ENCODE measurements at places on chromosomes 3 and 15.

GRCh38 chr15:60476713-60477112 is 2.2 kb downstream of the ICE2 start:
- no peak for DNase-seq

DNA sequence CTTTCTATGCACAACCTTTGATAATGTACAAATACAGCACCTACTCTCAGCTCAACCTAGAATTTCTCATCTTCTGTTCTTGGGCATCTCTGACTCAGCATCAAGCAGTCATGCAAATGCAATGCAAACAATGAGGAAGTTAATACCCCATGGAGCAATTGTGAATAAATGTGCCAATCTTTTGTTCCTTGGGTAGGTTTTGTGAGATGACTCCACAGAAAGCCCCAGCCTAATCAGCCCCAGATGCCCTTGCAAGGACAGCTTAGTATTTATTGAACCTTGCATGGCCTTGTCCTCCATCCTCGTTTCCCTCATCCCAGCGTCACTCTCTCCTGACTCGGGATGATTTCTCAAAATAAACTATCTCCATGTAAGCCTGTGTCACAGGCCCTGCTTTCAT is 494.7 kb upstream of the NECTIN3 start:
- DNase-seq, result no peak

- DNase-seq, result no peak
Observed at GRCh38 chr3:30522476-30522875, 83.9 kb upstream of the TGFBR2 start.

GRCh38 chr3:140386357-140387100 is 291.3 kb upstream of the TRIM42 start:
- no peak for DNase-seq

DNA sequence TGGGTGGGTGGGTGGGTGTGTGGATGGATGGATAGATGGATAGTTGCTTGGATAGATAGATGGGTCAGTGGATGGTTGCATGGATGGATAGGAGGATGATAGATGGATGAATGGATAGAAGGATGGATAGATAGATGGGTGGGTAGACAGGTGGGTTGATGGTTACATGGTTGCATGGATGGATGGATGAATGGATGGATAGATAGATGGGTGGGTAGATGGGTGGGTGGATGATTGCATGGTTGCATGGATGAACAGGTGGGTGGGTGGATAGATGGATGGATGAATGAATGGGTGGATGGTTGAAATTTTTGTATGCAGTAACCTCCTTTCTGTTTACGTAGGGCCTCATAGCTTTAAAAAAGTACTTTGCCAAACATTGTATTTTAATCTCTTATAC is 79.5 kb downstream of the LRRK1 start:
- no peak for DNase-seq

DNA sequence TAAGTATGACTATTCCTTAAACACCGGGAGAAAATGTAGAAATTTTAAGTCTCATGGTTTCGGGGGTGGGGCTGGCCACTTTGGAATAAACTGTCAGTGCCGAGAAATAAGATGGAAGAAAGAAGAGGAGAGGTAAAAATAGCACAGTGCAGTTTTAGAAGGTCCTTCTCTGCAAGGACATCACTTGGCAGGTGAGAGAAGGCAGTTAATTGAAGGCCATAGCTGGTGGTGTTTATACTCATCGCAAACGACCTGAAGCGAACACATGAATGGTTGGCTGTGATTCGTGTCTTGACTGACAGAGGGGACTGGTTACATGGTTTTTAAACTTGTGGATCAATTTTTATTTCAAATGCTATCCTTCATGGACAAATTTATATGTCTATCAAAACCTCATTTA is 54.9 kb upstream of the SENP5 start:
- DNase-seq, result no peak

DNA sequence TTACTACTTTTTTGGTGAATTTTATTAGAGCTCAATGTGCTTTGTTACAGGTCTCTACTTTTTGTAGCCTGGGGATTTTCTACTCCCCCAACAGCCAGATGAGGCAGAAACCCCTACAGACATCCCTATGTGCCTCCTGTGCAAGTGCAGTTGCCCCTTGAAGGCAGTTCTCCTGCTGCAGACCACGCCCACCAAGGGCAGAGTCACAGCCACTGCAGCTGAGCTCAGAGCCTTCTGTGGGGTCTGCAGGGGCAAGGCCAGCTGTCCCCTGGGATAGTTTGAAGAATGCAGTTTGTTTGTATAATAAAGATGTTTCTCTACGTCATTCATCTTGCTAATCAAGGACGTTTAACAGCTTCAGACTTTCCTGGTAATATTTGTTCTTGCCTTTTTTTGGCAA is 76.8 kb downstream of the NPAP1 start:
- DNase-seq, result no peak
